ENCODE measurements at places on chromosomes 5 and 9.
A peak's percentile ranks its signal among the peaks of the same experiment; 100 is the strongest.

GRCh38 chr9:127569886-127570401 lies 42.1 kb upstream of the STXBP1 start:
- DNase-seq = no peak

DNA sequence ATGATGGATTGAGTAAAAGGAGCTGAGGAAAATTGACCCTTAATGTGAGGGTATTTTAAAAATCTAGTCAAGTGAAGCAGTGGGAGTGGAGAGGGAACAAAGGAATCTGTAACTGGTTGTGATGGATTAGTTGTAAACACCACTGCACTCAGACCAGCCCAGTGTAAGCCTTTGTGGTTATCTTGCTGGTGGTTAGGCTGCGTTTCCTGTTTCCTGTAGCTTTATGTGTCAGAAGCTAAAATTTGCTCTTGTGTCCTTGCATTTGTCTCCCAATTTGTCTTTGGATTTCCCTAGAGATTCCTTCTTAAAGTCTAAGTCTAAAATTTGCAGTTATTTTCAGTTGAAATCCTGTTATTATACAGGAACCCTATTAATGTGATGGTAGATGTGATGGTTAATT lies 6.3 kb downstream of the IFNA21 start:
- no peak for DNase-seq

DNA sequence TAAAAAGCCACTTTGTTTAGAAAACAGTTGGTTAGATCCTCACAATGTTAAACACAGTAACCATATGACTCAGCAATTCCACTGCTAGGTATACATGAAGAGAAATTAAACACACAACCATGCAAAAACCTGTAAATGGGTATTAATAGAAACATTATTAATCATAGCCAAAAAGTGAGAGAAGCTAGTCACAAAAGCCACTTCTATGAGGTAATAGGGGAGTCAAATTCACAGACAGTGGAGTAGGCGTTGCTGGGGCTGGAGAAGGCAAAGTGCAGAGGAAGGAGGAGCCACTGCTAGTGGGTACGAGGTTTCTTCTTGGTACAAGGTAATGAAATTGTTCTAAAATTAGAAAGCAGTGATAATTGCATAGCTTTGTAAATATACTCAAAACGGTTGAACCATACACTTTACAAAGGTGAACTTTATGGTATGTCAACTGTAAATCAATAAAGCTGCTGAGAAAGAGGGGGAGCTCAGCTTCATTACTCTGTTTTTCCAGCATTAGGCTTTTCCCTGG lies 364.4 kb downstream of the GADD45G start:
- DNase-seq = no peak

- no peak for DNase-seq
Measured at GRCh38 chr5:154873791-154874331, 15.4 kb downstream of the CNOT8 start.

DNA sequence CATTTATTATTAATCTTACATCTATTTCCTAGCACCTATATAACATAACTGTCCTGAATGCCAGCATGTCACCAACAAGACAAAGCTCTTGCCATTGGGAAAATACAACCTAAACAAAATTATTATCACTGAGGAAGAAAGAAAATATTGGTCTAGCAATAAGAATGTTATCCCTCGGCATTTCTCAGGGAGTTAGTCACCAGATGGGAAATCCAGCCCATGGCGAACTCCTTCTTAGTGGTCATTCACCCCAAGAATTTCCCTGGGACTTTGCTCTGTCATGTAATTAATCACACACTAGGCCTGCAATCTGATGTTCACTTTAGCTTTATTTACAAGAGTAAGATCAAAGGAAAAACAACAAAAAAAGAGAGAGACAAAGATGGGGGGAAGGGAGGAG lies 56.1 kb upstream of the TAS2R1 start:
- no peak for DNase-seq

DNA sequence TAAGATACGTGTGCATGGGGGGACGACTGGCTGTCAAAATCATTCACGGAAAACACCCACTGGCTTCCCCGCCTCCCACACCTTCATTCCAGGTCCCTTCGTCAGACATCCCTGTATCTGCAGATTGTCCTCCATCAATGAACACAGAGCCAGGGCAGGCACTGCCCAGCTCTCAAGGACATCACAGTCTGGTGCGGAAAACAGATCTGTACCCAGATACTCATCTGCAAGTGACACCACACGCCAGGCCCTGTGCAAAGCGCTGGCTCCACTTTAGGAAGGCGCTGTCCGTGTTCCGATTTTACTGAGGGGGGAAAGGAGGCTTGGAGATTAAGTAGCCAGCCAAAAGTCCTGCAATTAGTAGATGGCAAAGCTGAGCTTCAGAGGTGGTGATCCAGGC lies 72.3 kb downstream of the OLFM1 start:
- no peak for DNase-seq

DNA sequence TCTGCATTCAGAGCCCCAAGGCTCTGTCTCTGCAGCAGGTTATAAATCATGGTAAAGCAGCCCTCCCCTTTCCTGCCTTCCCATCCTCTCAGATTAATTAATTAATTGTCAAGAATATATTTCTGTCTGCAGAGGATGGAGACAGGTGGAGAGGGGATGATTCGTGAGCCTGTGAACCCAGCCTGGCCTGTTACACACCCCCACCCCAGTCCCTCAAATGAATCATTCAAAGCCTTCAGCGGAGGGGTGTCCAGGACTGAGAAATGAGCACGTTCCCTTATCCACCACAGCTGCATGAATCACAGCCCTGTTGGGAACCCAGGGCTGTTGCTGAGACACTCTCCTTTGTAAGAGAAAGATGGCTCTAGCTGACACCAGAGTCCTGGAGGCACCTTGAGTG lies 56.0 kb downstream of the NIPAL4 start:
- DNase-seq = no peak

DNA sequence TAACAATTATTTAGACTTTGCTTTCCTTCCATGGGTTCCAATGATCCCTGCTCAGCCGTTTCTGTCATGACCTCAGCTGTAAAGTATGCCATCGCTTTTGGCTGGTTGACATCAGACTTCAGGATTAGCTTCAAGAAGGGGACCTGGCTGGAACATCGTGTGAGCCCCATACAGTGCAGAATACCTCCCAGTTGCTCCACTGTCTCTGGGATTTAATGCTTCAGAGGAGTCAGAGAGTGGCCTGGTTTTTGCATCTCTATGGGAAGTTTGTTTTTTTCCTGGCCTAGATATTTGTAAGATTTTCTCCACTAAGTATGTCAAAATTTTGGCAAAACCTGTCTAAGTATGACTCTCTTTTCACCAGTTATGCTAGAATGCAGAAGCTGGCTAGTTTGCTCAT lies 216.9 kb downstream of the GABBR2 start:
- no peak for DNase-seq

- DNase-seq = no peak
Measured at GRCh38 chr5:27312291-27312893, 274.0 kb upstream of the CDH9 start.

- DNase-seq = no peak
Measured at GRCh38 chr5:121299153-121299552, 552.5 kb upstream of the FTMT start.

- no peak for DNase-seq
Measured at GRCh38 chr5:179912951-179913350, 5.3 kb upstream of the TBC1D9B start.

DNA sequence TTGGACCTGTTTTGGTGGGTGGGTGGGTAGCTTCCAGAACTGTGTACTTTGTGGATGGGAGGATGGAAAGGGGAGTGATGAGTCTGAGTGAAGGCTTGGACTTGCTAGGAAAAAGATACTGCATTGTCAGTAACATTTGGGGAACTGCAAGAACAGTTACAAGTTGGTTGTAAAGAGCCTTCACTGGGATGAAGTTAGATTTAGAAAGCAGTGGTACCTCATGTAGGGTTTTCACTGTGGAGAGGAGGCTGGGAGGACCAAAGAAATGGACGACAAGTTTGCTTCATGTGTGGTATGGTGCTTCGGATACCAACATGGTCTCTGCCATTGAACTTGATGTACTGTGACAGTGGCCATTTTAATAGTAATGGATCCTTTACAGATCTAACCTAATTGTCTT lies 50.3 kb downstream of the RAD23B start:
- DNase-seq = no peak

GRCh38 chr9:97710356-97711222 lies 13.4 kb upstream of the XPA start:
- no peak for DNase-seq

GRCh38 chr5:132490484-132491367 lies at the start of gene IRF1:
Gene IRF1 (minus strand): TSS chr5:132490773. CDS start chr5:132489478, 1,295 bp downstream.
- peak; percentile 95 for DNase-seq

DNA sequence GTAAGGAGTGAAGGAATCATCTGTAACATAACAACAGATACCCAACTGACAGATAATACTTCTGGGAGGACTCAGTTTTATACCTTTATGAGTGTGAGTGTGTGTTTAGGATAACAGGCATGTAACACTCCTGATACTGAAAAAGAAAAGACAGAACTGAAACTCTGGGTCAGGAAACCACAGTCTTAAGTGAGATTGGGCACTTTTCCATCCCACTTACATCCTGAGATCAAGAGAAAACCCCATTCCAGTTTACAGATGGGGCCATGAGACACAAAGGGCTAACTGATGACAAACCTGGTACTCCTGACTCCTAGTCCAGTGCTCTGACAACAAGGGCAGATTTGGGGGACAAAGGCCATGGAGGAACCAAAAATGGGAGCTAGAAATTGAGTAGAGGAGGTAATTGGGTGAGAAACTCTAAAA lies 18.0 kb downstream of the IL5 start:
- DNase-seq = no peak

- DNase-seq = no peak
Measured at GRCh38 chr9:17291766-17292165, 156.9 kb downstream of the CNTLN start.

DNA sequence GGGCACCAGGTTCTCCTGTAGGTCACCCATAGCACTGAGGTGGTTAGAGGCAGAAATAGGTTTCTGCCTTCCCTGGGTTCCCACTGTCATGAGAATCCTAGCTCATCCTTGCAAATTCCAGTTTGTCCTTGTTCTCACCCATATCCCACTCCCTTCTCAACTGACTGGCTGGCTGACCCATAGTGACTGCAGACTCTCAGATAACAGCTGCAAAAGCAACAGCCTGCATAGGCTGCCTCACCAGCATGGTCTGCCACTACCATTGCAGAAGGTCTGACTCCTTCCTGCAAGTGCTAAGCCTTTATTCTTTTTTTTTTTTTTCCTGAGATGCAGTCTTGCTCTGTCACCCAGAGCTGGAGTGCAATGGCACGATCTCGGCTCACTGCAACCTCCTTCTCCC lies 194.0 kb downstream of the SEMA6A start:
- no peak for DNase-seq

GRCh38 chr5:151596828-151597539 lies 5.9 kb upstream of the FAT2 start:
- no peak for DNase-seq

GRCh38 chr5:2439608-2440007 lies 311.9 kb downstream of the IRX2 start:
- no peak for DNase-seq

DNA sequence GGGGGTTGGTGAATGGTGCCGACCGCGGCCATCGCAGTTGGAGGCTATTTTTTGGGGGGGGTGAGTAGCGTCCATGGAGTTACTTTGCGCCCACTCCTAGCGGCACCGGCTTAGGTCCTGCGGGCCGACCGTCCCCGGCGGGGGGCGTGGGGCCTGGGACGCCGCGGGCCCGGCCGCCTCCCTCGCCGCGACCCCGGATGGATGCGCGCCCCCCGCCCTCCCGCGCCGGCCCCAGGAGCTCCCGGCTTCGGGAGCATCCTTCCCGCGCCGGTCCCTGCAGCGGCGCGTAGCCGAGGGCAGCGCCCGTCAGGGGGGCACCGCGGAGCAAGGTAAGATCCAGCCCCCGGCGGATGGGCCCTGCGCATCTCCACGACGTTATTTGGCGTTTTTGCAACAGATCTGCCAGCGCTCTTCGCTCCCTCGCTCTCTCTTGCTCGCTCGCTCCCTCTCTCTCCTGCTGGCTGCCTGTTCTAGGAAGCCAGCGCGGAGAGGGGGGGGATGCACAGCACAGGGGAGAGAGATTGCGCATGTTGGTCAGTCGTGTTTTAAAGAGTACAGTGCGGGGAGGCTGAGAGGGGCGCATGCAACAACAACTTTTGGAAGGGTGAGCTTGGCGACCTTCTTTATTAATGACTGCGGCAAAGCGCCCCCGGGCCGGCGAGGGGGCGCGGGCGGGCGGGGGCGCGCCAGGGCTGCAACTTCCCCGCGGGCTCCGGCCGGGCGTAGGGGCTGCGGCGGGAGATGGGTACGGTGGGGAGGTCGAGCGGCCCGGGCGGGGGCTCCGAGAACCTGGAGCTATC lies 413 bp downstream of the JADE2 start:
- peak; percentile 31 for DNase-seq

DNA sequence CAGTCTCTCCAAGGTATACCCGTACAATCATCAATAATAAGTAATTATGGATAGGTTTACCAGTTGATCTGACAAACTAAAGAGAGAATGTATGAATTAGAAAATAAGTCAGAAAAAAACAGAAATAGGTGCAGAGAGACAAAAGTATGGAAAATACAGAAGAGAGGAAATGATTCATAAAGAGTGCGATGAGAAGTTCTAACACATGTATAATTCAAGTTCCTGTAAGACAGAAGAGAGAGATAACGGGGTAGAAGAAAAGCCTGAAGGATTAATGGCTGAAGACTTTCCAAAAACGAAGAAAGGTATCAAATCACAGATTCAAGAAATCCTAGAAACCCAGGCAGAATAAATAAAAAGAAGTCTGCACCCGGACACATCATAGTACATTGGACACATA lies 16.2 kb upstream of the SMU1 start:
- no peak for DNase-seq

- no peak for DNase-seq
Measured at GRCh38 chr5:176769911-176770310, 40.4 kb upstream of the UNC5A start.

DNA sequence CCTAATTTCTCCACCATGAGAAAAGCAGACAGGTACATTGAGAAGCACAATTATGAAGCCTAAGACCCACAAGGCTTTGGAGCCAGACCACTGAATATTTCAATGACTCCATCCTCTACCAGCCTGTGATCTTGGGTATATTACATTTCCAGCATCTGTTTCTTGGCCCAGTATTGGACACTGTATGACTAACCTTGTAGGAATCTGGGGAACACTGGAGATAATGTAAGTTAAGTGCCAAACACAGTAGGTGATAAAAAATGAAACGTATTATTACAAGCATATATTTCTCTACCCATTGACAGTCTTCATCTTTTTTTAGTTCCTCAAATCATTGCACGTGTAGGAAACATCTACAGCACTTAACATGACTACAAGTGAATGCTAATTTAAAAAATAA lies 28.6 kb upstream of the FEM1C start:
- no peak for DNase-seq

GRCh38 chr5:132223861-132224260 lies 3.8 kb downstream of the P4HA2 start:
- DNase-seq = no peak

- no peak for DNase-seq
Measured at GRCh38 chr9:121443981-121444380, 55.7 kb downstream of the GGTA1 start.

- DNase-seq = no peak
Measured at GRCh38 chr5:96079075-96079474, 117.4 kb upstream of the ELL2 start.

- DNase-seq = peak; percentile 16
Measured at GRCh38 chr9:19028835-19029451, 4.1 kb downstream of the SAXO1 start.

GRCh38 chr5:154962494-154962893 lies 21.6 kb downstream of the MRPL22 start:
- no peak for DNase-seq

Data from nucleus accumbens (tissue), 56 donors.